COR-L47 (cell line): ENCODE measurements at places on chromosomes 16 and 17.

- DNase-seq = no peak
Measured at GRCh38 chr16:84098939-84099338, 17.8 kb downstream of the MBTPS1 start.

GRCh38 chr17:10325031-10325695, 47.6 kb downstream of the MYH13 start:
- no peak for DNase-seq

DNA sequence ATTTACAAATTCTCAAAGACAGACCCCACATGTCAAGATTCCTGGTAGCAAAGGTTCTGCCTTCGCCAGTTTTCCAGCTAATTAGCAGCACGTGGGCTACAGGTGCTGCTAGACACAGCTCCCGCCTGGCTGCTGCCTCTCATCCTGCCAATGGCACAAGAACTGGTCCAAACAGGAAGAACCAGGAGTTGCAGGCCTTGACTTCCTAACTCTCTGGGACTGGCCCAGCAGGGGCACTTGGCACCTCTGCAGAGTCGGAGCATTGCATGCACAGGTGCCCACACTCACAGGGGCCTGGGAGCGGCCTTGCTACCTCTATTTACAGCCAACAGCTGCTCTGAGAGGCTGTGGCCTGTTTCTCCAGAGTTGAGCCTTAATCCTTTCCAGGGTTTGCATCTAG, 39.6 kb downstream of the TK2 start:
- DNase-seq = no peak

- no peak for DNase-seq
Measured at GRCh38 chr17:13561606-13562270, 40.0 kb downstream of the HS3ST3A1 start.

- DNase-seq = no peak
Measured at GRCh38 chr16:12614662-12615278, 188.9 kb downstream of the CPPED1 start.

GRCh38 chr17:49277638-49278037, 47.1 kb upstream of the PHOSPHO1 start:
- DNase-seq = no peak
